ENCODE measurements at places on chromosomes 5 and 9.

DNA sequence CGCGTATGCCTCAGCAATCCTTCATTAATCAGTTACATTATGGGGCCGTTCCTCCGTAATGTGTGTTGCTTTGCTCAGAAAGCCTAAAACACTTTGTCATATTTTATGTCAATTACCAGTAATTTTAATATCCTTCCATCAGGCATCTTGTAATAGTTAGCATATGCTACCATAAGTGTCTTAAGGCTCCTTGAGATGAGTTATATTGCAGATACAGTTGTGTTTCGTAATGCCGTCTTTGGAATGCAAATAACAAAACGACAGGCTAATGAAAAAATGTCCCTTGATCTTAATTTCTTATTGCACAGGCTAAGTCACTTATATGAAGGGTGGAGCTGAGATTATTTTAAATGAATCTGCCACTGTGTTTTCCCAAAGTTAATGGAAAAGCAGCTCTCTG is 50.5 kb downstream of the TBCA start:
- peak; percentile 26 for DNase-seq

- DNase-seq, result no peak
Measured at GRCh38 chr5:112316006-112316405, 103.1 kb downstream of the EPB41L4A start.

GRCh38 chr9:109295221-109296130 is 25.4 kb downstream of the EPB41L4B start:
- no peak for DNase-seq

GRCh38 chr9:110135846-110136245 is 72.1 kb downstream of the C9orf152 start:
- no peak for DNase-seq

- no peak for DNase-seq
Measured at GRCh38 chr5:152282331-152282730, 122.7 kb downstream of the NMUR2 start.

- no peak for DNase-seq
Measured at GRCh38 chr5:52554293-52554692, 233.4 kb upstream of the ITGA1 start.

- no peak for DNase-seq
Measured at GRCh38 chr5:2866662-2867372, 115.3 kb upstream of the IRX2 start.

GRCh38 chr9:130450344-130451003 is 5.7 kb downstream of the ASS1 start:
- DNase-seq, result no peak

GRCh38 chr5:61507232-61507631 is 175.2 kb downstream of the ZSWIM6 start:
- no peak for DNase-seq

DNA sequence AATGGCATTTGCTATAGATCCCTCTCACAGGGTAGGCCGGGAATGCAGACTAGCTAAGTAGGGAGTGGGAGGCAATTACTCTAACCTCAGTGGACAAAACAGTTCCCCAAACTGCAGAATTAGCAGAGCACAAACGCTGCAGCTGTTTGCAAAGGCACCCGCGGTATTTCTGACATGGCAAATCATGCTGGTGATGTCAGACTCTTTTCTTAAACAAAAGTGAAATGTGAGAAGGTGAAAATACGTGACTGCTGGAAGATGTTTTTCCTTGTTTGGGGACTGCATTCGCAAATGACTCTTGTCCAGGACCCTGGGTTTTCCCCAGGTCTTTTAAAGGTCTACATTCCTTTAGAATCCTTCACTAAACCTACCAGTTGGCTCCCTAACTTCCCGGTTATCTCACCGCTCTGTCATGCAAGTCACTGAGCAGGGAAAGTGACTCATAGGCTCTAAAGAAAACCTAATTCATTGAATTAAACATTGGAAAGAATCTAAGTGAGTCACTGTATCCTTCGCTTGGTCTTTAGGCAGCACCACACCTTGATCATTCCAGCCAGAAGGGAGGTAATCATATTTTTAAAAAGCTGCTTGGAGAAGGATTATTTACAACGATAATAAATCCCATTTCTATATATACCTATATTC is 91.5 kb upstream of the DNAH5 start:
- DNase-seq, result peak; percentile 99

GRCh38 chr5:107443897-107444296 is 226.8 kb downstream of the EFNA5 start:
- no peak for DNase-seq

DNA sequence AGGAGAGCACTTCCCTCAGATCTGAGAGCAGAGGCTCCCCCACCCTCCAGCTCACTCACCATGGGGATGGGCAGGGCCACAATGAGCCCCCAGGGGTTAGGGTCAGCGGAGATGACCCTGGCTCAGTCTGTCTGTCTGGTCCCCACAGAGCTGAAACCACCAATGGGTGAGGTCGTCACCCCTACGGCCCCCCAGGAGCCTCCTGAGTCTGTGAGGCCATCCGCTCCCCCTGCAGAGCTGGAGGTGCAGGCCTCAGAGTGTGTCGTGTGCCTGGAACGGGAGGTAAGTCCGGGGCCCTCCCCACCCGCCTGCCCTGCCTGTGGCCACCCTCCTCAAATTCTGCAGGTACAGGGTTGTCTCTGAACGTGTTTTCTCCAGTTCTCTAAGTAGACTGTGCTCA is 49.6 kb downstream of the LRSAM1 start:
- DNase-seq, result no peak

GRCh38 chr9:2839040-2839439 is 4.9 kb downstream of the PUM3 start:
- no peak for DNase-seq

- peak; percentile 54 for DNase-seq
Measured at GRCh38 chr9:92496396-92497176, 14.3 kb upstream of the ASPN start.

DNA sequence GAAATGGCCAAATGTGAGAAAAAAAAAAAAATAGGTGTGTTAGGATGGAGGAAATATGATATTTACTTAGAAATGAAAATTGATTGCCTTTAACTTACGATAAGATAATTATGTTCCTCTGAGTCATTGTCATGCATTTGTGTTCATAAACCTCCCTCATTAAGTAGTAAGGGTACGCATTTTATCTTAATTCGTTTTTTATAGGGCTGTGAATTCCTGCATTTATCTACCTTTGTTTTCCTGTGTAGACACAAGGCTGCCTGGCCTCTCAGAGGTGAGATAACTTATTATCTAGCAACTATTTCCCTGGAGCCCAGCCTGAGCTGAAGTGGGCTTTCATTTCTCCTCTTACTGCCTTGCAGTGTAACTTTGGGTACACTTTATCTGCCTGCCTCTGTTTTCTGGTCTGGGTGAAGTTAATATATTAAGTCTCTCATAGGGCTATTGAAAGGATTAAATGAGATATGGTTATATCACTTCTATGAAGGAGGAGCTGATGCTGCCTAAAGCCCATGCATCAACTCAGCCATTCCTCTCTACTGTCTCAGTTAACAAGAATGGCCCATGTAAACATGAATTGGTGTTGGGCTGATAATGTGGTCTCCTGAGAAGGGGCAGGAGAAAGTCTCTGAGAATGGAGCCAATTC is 103.8 kb upstream of the KLF4 start:
- no peak for DNase-seq

DNA sequence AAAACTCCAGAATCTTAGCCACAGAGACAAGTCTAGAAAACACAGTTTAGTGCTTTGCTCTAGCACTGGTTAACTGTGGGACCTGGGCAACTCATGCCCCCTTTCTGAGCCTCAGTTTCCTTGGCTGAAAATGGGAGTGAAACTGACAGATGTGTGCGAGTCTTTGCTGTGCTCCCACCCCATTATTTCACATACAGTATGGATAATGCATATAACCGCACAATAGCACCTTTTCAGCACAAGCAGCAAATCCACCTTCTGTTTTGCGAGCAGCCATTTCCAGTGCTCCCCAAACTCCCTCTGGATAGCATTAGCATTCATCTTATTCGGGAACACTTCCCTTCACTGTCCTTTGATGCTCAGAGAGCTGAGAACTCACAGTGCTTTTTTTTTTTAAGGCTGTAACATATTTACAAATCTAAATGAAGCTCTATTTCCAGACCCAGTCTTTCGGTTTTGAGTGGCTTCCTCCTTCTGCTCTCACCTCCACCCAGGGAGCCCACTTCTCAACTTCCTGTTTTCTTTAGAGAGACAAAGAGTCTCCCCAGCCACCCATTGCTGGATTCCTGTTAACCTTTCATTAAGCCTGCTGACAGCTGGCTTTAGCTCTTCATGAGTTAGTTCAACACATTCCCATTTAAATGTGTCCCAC is 49.2 kb downstream of the TIMD4 start:
- DNase-seq, result no peak

Measured in iris pigment epithelial cell (primary cell).